CMK (cell line): ENCODE measurements at places on chromosomes 3 and 15.

- DNase-seq = no peak
These were observed 278.1 kb upstream of the KCNMB2 start for GRCh38 chr3:178258121-178258520.

DNA sequence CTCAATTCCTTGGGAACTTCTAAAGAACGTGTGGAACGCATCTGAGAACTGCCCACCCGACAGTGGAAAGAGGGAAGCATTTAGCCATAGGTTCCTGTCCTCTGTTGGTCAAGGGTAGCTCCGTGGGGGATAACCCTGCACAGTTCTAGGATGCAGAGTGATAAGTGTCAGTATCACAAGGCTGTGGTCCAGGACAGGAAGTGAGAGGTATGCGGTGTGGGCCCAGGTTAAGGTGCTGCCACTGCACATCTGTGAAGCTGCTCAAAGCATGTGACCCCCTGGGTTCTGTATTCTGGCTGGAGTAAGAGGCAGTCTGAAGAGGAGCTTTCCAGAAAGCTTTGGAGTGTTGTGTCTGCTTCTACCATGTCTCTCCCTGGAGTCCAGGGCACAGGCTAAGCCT is 51.7 kb upstream of the HES1 start:
- DNase-seq = no peak

DNA sequence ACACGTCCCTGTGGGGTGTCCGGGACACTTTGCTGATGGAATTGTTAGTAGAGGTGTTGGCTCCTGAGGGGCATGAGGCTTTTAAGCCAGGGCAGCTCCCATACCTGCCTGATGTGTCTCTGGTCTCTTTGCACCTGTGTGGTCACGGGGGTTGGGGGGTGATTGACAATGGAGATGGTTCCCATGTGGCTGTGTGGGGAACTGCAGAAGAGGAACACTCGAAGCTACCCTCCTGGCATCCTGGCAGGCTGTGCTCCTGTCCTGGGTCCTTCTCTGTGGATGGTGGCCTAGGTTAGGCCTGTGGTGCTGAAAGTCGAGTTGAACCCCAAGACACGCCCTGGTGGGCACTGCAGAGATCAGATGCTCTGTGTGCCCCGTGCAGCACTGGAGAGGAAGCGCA is 73.4 kb downstream of the HMCES start:
- no peak for DNase-seq

DNA sequence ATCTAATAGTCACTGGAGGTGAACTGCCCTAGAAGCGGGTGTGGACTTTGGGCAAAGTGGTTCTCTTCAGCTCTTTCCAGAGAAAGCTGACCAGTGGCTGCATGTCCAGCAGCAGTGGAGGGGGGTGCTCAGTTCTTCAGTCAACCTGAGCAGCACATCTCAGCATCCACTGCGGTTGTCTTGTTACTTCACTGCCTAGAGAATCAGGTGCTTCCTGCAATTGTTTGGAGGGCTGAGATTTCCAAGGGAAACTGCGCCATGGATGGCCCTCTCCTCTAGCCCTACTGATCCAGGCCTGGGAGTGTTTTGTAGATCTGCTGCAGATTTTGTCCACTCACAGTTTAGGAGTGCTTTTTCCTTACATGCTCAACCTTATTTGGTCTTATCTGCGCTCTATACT is 65.6 kb upstream of the CFAP161 start:
- DNase-seq = no peak

DNA sequence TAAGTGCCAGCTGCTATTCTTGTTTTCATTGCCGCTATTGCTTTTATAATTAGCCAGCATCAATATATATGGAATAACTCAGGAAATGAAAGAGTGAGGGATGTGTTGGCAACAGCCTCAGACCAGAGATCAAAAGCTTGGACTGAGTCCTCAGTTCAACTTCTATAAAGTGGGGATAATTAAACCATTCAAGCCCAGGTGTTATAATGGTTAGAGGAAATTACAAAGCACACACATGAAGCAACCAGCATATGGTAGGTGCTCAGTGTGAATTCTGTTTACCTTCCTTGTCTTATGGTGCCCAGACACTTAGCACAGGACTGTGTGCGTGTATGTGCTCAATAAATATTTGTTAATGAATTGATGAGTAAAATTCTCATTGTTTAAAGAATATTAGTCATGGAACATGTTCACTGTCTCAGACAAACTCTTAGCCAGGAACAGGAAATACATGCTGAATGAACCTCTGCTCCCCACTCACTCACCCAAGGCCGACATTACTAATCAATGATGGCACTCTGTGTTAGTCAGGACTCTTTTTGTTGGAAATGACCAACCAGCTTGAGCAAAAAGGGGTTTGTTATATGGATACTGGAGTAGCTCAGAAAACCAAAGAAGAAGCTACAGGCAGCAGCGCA is 16.7 kb upstream of the CCDC174 start:
- no peak for DNase-seq

- DNase-seq = no peak
These were observed 18.6 kb downstream of the FAM174B start for GRCh38 chr15:92636908-92637481.

DNA sequence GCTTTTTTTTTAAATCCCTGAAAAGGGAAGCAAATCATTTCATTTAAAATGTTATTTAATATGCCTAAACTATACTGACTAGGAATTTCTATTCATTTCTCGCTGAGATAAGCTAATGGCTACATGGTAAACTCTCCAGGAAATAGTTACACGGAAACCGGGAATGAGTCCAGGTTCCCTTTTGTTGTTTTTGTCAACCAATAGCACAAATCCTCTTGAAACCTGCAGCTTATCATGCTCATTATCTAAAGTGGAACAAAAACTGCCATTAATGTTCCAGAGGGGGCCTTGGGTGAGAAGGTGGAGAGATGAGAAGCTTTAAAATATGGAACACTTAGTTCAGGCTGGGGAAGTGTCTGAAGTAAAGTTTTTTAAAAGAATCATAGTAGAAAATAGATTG is 113.5 kb upstream of the ALCAM start:
- DNase-seq = no peak

DNA sequence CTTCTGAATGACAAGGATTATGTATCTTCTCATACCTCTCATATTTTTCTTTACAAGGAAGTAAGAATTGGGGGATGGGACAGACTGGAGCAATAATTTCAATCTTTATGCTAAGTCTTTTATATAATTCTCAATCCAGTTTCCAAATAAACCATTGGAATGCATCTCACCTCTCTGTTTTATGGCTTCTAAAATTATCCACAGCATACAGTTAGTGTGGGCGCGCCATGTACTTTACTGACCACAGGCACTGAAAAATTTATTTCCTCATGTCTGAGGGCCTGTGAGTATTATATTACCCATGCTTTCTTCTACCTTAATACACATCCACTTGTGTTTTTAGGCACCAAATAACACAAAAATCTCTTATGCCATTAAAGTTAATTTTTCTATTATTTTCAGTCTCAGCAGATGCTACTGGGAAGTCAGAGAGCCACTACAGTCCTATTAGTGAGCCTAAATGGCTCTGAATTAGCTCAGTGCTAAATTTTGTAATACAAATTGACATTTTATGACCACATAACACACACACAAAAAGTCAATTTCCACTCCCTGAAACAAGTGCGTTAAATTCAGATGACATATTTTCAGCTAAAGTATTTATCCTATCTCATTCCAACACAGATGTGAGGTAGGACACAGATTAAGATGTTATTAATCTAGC is 39.3 kb downstream of the SLITRK3 start:
- DNase-seq = no peak

DNA sequence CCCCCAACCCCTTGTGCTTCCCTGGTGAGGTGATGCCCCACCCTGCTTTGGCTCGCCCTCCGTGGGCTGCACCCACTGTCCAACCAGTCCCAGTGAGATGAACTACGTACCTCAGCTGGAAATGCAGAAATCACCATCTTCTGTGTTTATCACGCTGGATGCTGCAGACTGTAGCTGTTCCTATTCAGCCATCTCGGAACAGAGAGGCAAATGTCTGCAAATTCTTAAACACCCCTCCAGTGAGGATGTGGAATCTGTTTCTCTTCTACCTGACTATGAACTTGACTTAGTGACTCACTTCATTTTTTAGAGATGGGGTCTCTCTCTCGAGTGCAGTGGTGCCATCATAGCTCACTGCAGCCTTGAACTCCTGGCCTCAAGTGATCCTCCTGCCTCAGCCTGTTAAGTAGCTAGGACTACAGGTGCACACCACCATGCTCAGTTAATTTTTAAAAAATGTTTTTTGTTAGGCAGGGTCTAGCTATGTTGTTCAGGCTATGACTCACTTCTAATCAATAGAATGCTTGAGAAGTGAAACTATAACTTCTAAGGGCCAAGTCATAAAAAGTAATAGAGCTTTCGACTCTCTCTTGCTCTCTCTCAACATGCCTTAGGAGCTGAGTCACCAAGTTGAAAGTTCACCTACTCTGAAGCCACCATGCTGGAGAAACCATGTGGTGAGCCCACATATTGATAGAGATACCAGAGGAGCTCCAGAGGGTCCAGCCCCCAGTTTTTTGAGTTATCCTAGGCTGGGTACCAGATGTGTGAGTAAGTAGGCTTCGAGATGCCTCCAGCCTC is 11.5 kb upstream of the PARP14 start:
- DNase-seq = no peak

DNA sequence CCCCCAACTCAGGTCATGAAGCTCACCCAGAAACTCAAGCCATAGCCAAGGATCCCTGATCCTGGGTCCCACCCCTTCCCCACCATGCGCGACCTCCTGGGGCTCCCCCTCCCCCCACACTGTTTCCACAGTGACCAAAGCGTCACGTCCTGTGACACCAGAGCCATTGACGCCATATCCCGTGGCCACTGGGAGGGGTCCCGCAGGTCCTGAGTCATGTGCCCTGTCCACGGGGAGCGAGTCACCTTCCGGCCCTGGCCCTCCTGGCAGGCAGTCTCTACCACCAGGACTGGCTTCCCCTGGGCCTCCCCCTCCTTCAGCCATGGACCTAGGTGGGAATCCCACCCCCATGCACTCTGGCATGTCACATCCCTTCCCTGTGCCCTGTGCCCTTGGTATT is 15.6 kb downstream of the SEMA3F start:
- no peak for DNase-seq

- DNase-seq = peak; percentile 52
These were observed 253.3 kb upstream of the LYSMD4 start for GRCh38 chr15:99986297-99987118.

- no peak for DNase-seq
These were observed 15.9 kb upstream of the FAH start for GRCh38 chr15:80136854-80137253.

GRCh38 chr3:98655666-98656065 is 62.3 kb upstream of the CPOX start:
- DNase-seq = no peak

DNA sequence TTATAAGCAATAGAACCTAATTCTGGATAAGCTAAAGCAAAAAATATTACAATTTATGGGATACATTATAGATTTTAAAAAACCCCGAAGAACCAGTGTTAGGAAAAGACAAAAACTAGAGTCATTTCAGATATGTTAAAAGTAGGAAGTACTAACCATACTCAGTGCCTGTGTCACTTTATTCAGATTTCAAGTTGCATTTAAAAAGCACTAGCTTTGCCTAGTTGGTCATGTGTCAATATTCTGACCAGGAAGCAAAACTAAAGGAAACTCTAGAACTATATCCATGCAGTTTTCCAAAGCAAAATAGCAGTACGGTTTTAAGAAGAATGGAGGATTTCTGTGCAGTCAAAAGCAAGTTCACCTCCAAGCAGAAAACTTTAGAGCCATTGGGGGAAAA is 88.4 kb downstream of the RAP2B start:
- DNase-seq = no peak

- no peak for DNase-seq
These were observed 13.1 kb downstream of the BMF start for GRCh38 chr15:40095371-40096093.

DNA sequence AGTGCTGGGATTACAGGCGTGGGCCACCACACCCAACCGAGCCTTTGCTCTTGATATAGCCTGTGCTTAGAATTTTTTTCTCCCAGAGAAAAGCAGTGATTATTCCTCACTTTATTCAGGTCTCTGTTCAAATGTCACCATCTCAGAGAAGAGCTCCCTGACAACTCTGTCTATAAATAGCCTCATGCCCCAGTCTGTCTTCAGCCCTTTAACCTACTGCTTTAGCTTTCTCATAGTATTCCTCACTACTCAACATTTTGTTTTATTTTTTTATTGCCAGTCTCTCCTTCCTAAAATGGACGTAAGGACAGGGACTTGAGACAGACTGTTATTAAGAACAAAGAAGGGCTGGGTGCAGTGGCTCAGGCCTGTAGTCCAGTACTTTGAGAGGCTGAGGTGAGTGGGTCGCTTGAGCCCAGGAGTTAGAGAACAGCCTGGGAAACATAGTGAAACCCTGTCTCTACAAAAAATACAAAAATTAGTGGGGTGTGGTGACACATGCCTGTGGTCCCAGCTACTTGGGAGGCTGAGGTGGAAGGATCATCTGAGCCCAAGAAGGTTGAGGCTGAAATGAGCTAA is 78.7 kb upstream of the TTBK2 start:
- no peak for DNase-seq

DNA sequence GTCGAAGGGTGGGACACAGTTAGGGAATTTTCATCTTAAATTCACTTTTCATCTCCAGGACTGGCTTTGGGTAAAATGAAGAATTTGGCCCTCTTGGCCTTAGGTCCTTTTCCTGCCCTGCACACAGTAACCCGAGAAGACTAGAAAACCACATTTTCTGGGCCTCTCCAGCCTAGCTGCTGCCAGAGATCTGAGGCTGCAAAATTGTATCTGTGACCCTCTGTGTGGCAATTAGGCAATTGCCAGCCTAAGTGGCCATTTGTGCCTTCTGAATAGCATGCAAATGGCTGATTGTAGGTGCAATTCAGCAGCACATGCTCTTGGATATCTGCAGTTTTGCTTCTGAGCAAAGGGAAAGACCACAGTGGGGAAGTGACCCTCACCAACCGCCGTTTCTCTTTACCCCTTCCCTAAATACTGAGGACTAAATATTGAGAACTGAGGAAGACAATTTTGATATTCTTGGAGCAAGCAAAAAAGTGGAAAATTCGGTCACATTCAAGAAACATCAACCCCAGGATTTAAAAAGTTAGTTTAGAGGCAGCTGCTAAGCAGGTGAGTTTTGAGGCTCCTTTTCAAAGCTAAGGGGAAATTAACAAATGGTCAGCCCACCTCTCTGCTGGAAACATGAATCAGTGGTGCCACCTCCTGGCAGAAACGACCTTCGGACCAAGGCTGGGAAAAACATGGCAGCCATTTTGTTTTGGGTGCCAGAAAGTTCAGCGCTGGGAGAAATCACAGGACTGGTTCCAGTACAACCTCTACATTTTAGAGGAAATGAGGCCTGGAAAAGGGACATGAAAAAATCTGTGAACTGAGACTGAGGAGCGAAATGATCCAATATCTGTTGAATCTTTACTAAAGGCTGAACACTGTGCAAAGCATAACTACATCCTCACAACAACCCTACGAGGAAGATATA is 56.6 kb upstream of the PRTG start:
- no peak for DNase-seq

- no peak for DNase-seq
These were observed 109.6 kb downstream of the ADAMTS9 start for GRCh38 chr3:64578062-64578770.
